ENCODE measurements at places on chromosomes 13 and 19.

DNA sequence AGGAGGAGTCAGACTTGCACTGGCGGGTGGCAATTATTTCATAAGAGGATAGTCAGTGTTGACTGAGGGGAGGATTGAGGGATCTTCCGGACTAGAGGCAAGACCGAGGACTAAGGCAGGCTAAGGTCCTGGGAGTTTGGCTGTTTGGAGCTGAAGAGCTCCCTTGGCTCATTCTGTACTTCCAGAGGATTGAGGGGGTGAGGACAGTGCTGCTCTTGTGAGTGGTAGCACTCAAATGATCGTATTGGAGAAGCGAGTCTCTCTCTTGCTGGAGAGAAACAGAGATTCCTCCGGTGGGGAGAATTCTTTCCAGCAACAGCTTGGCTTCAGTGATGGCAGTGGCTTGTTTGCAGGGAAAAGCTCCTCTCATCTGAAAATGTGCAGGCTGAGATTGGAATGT lies 47.1 kb downstream of the ING1 start:
- H3K27me3 ChIP-seq = no peaks in the 10 kb centered on the region
- H3K27ac ChIP-seq = no peak overlapping the region
- DNase-seq = no peak

DNA sequence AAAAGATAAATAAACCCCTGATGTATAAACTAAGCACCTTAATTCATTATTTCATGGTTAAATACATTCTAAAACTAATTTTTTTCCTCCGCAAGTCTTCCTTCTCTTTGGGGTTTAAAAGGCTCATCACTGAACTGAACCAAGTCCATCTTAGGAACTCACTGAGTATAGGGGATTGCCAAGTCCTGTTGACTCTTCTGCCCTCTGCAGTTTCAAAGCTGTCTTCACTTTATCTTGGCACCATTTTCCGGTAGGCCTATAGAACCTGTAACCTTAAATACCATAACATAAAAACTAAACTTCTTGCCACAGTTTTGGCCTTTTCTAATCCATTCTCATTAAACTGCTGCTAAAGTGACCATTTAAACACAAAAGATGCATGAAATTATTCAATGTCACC lies 66.5 kb upstream of the USPL1 start:
- H3K27me3 ChIP-seq = no peaks in the 10 kb centered on the region
- no peak for DNase-seq
- no peak overlapping the region for H3K27ac ChIP-seq
- no peak overlapping the region for H3K4me3 ChIP-seq

DNA sequence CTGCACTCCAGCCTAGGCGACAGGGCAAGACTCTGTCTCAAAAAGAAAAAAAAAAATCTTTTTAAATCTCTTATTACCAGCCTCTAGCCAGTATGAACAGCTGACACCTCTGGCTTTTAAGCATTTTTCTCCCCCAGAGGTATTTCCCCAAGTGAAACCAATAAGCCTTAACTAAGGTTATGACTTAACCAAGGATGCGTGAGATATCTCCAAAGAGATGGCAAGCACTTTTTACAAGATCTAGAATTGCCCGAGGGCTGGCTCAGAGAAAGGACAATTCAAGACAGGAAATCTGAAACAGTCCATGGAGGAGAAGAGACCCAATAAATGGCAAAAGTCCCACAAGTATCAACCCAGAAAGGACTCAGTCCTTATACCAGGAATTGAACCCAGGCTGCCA lies 362.1 kb downstream of the FOXO1 start:
- peak overlapping the region; percentile 25 for H3K4me3 ChIP-seq
- peaks cover 3% of the 10 kb centered on the region for H3K4me1 ChIP-seq
- no peaks in the 10 kb centered on the region for H3K36me3 ChIP-seq
- DNase-seq = no peak

DNA sequence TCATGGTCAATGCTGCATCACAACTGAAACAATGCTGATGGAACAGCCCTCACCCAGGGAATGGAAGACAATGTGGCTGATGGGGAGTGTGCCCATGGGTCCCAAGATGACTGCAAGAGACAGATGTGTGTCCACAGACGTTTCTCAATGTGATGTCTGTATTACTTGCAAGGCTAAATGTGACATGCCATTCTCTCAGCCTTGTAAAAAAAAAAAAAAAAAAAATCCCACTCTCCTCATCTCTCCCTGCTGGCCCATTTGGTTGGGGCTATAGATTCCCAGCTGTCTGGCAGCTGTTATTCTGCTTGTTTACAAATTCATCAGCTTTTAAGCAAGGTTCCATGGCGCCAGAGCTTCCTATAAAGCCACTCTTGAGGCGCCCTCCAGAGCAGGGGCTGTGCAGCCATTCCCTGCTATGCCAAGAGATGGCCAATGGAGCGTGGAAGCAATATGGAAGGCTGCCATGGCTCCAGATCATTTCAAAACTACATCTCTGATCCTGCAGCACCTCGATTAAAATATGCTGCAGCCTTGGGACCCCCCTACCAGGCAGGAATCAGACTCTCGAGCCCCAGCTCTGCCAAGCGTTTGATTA lies 294.8 kb downstream of the FOXO1 start:
- peaks cover 4% of the 10 kb centered on the region for H3K4me1 ChIP-seq
- H3K4me3 ChIP-seq = no peak overlapping the region

DNA sequence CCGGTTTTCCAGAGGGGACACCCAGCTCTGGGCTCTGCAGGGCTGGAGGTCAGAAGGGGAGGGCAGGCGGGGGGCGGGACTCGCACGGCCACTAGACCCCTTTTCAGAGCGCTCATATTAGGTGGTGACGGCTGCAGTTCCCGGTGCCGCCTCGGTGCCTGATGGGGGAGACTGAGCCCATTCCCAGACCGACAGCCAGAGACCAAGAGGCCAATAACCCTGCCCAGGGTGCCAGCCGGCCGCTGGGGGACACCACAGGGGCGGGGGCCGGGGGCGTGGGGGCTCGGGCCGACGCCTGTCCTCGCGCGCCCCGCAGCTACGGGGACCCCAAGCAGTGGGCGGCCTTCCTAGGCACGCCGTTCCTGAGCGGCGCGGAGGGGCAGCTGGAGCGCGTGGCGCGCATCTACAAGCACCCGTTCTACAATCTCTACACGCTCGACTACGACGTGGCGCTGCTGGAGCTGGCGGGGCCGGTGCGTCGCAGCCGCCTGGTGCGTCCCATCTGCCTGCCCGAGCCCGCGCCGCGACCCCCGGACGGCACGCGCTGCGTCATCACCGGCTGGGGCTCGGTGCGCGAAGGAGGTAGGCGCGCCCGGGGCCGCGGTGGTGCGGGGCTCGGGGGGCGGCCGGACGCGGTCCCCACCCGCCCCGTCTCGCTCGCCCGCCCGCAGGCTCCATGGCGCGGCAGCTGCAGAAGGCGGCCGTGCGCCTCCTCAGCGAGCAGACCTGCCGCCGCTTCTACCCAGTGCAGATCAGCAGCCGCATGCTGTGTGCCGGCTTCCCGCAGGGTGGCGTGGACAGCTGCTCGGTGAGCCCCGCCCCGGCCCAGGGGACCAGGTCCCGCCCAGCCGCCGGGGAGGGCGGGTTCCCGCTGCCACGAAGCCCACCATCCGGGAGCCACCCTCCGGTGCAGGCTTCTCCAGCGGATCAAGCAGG lies 2.4 kb downstream of the TIMM13 start:
- H3K27me3 ChIP-seq = no peaks in the 10 kb centered on the region
- no peak overlapping the region for H3K27ac ChIP-seq
- peaks cover 9% of the 10 kb centered on the region for H3K36me3 ChIP-seq
- peak; percentile 91 for DNase-seq
- H3K4me1 ChIP-seq = no peaks in the 10 kb centered on the region

Data from endodermal cell (in vitro differentiated cells).